CD4-positive, alpha-beta T cell treated with Interleukin-21 for 1 hour (primary cell): ENCODE measurements at places on chromosomes 3 and 15.
A peak's percentile ranks its signal among the peaks of the same experiment; 100 is the strongest.

GRCh38 chr3:53083521-53083920 is 37.6 kb upstream of the SFMBT1 start:
- no peak for DNase-seq

- DNase-seq = no peak
Observed at GRCh38 chr15:69078638-69079037, 64.1 kb downstream of the NOX5 start.

- DNase-seq = no peak
Observed at GRCh38 chr15:81025721-81026370, 25.1 kb downstream of the TLNRD1 start.

GRCh38 chr15:67573194-67573593 is 30.7 kb downstream of the MAP2K5 start:
- no peak for DNase-seq

- no peak for DNase-seq
Observed at GRCh38 chr3:66418475-66418931, 82.3 kb downstream of the LRIG1 start.

DNA sequence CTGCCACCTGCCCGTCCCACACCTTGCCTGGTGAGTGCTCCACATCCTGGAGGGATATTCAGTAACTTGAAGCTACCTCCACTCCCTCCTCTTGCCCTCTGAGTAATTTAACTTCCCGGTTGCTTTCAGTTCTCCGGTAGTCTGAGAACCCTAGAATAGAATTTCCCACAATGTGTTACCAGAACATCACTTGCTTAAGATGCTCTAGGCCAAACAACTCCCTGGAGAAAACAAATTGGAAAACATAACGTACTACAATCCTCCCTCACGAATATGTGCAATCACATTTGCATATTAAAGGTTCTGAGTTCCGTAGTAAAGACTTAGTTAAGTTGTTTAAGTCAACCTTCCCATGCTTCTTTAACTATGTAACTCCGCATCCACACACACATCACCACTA is 44.8 kb downstream of the SLCO2A1 start:
- DNase-seq = no peak

DNA sequence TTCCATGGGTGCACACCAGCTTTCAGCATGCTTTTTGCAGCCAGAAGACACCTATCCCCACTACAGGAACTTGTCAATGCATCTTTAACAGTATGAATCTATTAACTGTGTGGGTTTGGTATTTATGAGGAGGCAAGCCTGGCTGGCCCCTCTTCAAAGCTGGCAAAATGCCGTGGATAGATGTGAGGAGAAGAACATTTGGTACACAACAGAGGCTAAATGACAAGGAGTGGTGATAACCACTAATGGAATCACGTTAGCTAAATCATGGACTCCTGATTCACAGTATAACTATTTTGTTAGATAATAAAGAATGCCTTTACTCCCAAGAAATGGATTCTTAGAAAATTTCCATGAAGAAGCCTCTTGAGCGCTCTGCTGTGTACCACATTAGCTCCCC is 187.2 kb downstream of the CLSTN2 start:
- no peak for DNase-seq

DNA sequence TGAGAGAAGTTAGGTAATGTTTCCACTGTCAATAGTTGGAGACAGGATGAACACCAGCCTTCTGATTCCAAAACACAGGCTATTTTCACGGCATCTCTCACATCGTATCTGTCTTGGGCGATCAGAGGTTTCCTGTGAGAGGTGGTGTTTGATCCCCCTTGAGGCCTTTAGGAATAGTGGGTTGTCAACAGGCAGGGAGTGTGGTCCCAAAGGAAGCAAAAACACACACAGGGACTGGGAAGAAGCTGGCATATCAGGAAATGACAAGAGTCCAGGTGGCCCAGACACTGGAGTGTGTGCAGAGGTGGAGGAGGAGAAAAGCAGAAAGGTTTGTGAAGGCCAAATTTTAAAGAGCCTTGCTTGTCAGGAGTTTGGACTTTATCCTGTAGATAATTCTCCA is 6.6 kb upstream of the MAGEF1 start:
- no peak for DNase-seq

- DNase-seq = no peak
Observed at GRCh38 chr3:139552632-139553365, 13.3 kb upstream of the RBP1 start.

GRCh38 chr3:80643421-80643820 is 875.6 kb upstream of the ROBO1 start:
- DNase-seq = no peak

GRCh38 chr3:150410311-150411105 is 2.4 kb downstream of the TSC22D2 start:
- peak; percentile 24 for DNase-seq

DNA sequence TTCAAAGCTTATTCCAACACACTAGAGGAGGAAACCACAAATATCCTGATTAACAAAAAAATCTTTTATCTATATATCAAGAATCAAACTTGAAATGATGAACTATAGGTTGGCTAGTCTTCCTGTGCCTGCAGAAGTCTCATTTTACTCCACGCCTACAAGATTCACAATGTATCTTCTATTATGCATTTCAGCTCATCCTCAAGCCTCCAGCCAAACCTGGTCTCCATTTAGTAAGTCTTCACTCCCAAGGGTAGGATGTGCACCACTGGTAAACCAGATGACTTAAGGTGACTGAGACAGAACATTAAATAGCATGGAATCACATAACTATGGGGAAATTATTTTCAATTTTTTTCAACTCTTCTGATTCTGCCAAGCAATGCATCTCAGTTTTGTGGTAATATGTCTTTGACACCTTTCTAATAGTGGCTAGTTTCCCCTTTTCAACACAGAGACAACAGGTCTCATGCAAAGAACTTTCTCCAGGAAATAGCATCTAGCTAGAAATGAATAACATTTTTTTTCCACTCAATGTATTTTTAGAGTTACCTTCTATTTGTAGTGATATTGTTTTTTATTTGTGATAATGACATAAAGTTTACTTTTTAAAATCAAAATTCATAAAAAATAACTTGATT is 166.9 kb downstream of the TNIK start:
- DNase-seq = no peak

- no peak for DNase-seq
Observed at GRCh38 chr3:138066383-138066782, 49.0 kb downstream of the DZIP1L start.

GRCh38 chr3:138112362-138112761 is 3.0 kb downstream of the DZIP1L start:
- no peak for DNase-seq

DNA sequence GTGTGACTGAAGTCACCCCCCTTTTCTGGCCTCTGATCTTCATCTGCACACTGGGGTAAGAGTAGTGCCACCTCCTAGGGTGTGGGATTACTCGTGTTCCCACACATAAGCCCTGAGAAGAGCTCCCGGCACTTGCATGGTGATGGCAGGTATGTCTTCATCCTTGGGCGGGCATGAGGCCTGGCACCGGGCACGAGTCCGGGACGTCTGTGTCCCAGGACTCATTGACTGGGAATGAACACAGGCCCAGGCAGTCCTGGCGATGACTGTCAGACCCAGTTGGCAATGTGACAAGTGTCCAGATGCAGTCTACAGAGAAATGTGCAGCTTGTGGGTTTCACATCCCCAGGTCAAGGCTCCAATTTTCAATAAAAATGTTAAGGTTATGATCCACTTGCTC is 78.9 kb downstream of the TBC1D2B start:
- DNase-seq = no peak

DNA sequence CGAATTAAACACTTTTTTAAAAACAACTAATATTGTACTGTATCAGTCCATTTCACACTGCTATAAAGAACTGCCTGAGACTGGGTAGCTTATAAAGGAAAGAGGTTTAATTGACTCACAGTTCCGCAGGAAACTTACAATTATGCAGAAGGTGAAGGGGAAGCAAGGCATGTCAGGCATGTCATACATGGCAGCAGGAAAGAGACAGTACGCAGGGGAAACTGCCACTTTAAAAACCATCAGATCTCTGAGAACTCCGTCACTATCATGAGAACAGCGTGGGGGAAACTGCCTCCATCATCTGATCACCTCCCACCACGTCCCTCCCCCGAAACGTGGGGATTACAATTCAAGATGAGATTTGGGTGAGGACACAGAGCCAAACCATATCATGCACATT is 162.8 kb upstream of the TPM1 start:
- no peak for DNase-seq

GRCh38 chr3:12413721-12414255 is 70.5 kb upstream of the TSEN2 start:
- no peak for DNase-seq

DNA sequence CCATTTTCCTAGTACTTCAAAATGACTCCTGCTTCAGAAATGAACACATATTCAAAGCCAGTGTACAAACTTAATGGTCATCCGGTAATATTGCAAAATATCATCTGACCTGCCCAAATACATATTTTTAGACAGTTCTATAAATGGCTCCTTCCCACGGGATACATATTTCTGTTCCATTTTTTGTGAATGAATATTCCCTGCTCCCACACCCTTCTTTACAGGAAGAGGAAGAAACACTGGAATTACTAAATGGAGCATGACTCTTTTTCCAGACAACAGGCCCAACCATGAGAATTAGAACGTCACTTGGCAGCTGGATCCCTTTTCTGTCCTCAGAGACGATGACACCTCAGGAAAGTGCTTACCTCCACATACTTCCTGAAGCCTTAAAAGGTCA is 38.0 kb upstream of the CBLB start:
- no peak for DNase-seq

- DNase-seq = no peak
Observed at GRCh38 chr15:98427321-98427720, 221.0 kb upstream of the IGF1R start.

GRCh38 chr3:14508966-14509795 is 31.0 kb downstream of the GRIP2 start:
- peak; percentile 52 for DNase-seq

- no peak for DNase-seq
Observed at GRCh38 chr3:39907981-39908380, 98.6 kb downstream of the MYRIP start.

GRCh38 chr3:147890114-147890513 is 480.9 kb downstream of the ZIC1 start:
- no peak for DNase-seq

GRCh38 chr3:126644615-126645014 is 10.3 kb downstream of the TXNRD3 start:
- no peak for DNase-seq

- no peak for DNase-seq
Observed at GRCh38 chr15:69016021-69016595, 1.6 kb downstream of the NOX5 start.

DNA sequence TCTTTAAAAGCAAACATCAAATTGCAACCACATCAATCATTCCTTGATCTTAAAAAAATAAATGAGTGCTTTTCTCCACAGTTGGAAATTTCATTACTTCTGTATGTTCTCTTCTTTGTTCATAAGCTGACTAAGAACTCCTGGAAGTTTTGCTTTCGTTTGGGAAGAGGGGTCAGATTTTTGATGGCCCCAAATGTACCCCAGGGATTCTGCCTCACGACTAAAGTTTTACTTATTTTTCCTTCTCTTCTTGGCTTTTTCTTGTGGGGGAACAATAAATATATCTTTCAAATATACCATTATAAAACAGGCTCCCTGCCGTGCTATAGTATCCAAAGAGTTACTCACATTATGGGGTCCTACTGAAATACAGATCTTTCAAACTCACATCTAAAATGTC is 215.0 kb upstream of the CDIN1 start:
- DNase-seq = no peak

GRCh38 chr3:159654183-159655134 is 334.2 kb upstream of the IL12A start:
- no peak for DNase-seq

DNA sequence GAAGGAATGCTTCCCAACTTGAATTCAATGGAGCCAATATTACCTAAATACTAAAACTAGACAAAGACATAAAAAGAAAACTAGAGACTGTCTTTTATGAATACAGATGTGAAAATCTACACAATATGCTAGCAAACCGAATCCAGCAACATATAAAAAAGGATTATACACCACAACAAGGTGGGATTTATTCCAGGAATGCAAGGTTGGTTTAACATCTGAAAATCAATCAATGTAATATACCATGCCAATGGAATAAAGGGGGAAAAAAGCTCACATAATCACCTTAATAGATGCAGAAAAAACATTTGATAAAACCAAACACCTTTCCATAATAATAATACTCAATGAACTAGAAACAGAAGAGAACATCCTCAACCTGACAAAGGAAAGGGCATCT is 69.3 kb upstream of the TSPAN3 start:
- DNase-seq = no peak

DNA sequence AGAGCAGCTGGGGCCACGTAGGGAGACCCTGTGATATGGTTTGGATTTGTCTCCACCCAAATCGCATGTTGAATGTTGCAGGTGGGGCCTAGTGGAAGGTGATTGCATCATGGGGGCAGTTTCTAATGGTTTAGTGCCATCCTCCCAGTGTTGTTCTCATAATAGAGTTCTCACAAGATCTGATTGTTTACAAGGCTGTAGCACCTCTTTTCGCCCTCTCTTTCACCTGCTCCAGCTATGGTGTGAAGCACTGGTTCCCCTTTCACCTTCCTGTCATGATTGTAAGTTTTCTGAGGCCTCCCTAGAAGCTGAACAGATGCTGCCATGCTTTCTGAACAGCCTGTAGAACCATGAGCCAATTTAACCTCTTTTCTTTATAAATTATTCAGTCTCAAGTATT is 198.9 kb upstream of the CBLB start:
- no peak for DNase-seq

- DNase-seq = no peak
Observed at GRCh38 chr3:107045791-107046190, 331.4 kb upstream of the CCDC54 start.

DNA sequence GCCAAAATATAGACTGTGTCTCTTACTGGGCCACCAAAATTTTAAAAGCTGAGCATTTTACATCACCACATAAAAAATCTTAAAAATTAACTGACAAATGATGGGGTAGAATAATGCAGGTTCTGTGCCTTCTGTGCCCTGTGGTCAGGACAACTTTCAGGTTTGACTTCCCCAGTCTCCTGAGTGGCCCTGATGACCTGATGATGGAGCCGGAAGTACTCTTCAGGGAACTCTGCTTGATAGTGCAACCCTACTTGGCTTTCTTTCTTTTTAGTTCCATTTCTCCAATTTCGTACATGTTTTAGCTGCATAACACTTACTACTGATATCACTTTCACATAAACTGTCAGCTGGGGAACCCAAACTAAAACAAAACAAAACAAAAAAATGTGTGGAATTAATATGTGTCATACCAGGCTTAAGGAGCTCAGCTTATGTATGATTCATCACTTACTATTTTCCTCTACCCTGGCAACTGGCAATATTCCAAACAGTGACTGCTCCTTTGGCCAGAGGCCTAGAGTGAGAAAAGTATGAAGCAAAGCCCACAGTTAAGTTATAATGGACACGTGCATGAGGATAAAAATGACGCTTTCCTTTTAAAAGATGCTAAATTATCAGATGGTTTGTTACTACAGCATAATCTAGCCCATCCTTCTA is 194.3 kb downstream of the BCHE start:
- no peak for DNase-seq

- DNase-seq = no peak
Observed at GRCh38 chr15:41984622-41985021, 12.3 kb upstream of the EHD4 start.

GRCh38 chr3:48466386-48467109 is 20.0 kb downstream of the ATRIP start:
- peak; percentile 43 for DNase-seq

GRCh38 chr3:187518207-187518606 is 150.0 kb downstream of the RTP4 start:
- no peak for DNase-seq
